IPS DF 6.9 (cell line): ENCODE measurements at places on chromosomes 12 and 14.

DNA sequence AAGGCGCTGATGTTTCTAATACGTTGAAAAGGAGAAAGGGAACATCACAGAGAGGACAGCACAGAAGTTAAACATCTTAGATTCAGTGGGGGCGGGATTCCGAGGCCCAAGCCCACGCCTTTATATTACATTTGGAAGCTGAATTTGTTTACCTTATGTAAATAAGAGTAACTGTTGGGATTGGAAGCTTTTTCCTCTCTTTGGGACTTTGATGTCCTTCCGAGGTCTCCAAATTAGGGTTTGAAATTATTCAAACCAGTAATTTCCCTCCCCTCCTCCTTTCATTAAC, 6.4 kb downstream of the FOXA1 start:
- H3K4me1 ChIP-seq: peaks cover 1% of the 10 kb centered on the region; the same call in 1 of the 2 replicates
- no peak overlapping the region; the same call in 1 of the 2 replicates for H3K4me3 ChIP-seq
- no peaks in the 10 kb centered on the region for H3K36me3 ChIP-seq
- DNase-seq: no peak
- H3K27ac ChIP-seq: no peak overlapping the region
- peaks cover 66% of the 10 kb centered on the region for H3K27me3 ChIP-seq

DNA sequence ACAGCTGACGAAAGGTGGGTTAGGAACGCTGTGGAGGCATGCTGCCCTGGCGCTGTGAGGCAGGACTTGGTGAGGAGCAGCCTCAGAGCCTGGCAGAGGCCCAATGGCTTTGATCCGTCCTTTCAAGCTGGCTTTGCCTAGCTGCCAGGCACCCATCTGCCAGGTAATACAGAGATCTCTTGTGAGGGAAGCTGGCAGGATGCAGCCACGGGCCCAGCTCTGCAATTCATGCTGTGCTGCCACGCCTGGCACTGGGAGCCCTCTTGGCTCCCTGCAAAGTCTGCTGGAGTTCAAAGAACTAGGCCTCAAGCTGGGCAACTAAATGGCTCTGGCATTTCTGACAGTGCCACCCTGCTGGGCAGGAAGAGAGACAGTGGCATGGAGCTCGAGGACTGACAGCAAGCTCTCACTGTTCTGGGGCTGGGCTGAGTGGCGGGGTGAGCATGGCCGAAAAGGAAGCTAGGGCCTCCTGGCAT, 18.7 kb downstream of the IQSEC3 start:
- no peaks in the 10 kb centered on the region for H3K27me3 ChIP-seq
- no peaks in the 10 kb centered on the region for H3K36me3 ChIP-seq
- H3K4me1 ChIP-seq: no peaks in the 10 kb centered on the region; the same call in 1 of the 2 replicates
- no peak overlapping the region for H3K4me3 ChIP-seq
- DNase-seq: no peak

GRCh38 chr12:44835641-44836379, 40.3 kb downstream of the NELL2 start:
- H3K36me3 ChIP-seq: no peaks in the 10 kb centered on the region
- H3K4me1 ChIP-seq: no peaks in the 10 kb centered on the region
- DNase-seq: no peak
- H3K27me3 ChIP-seq: no peaks in the 10 kb centered on the region
- no peak overlapping the region for H3K4me3 ChIP-seq
- H3K27ac ChIP-seq: no peak overlapping the region

DNA sequence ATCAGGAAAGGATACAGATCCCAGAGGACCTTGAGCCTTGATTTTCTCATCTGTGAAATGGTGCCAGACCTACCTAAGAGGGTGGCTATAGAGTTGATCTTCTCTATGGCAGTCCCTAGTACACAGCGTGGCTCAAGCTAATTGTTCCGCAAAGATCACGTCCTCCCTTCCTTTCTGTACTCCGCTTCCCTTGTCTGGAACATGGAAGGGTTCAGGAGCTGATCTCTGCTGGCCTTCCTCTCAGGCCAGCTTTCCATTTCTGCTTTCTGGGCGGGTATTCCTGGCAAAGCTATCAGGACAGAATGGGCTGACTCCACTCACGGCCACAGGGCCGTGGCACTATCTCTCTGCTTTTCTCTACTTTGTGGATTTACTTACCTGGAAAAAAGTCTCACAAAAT, 6.5 kb downstream of the CAMKK2 start:
- H3K4me3 ChIP-seq: no peak overlapping the region
- H3K27ac ChIP-seq: no peak overlapping the region
- no peaks in the 10 kb centered on the region; the same call in 1 of the 2 replicates for H3K4me1 ChIP-seq
- H3K36me3 ChIP-seq: no peaks in the 10 kb centered on the region; the same call in 1 of the 2 replicates
- no peaks in the 10 kb centered on the region for H3K27me3 ChIP-seq

GRCh38 chr14:35754671-35755070, 54.4 kb downstream of the RALGAPA1 start:
- no peaks in the 10 kb centered on the region for H3K27me3 ChIP-seq
- no peaks in the 10 kb centered on the region for H3K36me3 ChIP-seq
- no peak overlapping the region for H3K4me3 ChIP-seq
- DNase-seq: no peak
- H3K4me1 ChIP-seq: no peaks in the 10 kb centered on the region; the same call in 1 of the 2 replicates

- H3K4me3 ChIP-seq: no peak overlapping the region
- DNase-seq: no peak
- H3K36me3 ChIP-seq: no peaks in the 10 kb centered on the region
- no peak overlapping the region for H3K27ac ChIP-seq
- H3K27me3 ChIP-seq: no peaks in the 10 kb centered on the region
Measured at GRCh38 chr12:55060470-55060869, 40.7 kb downstream of the NEUROD4 start.

GRCh38 chr12:121955258-121956237, 37.2 kb downstream of the CFAP251 start:
- H3K4me1 ChIP-seq: peaks cover 1% of the 10 kb centered on the region; the same call in 1 of the 2 replicates
- no peaks in the 10 kb centered on the region for H3K27me3 ChIP-seq
- H3K36me3 ChIP-seq: no peaks in the 10 kb centered on the region

DNA sequence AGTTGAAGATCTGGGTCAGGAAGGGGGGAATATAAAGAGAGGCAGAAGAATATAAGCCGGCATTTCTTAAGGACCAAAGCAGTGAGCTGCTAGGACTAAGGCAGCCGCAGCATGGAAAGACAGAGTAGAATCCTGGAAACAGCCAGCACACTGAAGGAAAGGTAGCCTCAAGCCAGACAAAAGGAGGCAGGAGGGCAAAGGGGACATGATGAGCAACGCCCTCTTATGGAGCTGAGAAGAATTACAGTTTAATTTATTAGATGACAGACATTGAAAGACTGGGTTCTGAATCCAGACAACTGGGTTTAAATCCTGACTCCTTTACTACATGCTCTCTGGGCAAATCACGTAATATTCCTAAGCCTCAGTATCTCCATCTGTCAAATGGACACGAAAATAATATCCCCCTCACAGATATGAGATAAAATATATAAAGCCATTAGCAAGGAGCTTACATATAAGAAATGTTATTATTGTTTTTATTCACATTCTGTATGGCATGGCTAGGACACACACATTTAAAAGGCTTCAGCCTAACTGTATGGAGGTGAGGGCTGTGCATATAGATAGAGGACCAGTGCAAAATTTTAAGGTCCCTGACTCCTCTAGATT, 8.1 kb upstream of the PCED1B start:
- no peak overlapping the region for H3K4me3 ChIP-seq
- no peak for DNase-seq
- no peaks in the 10 kb centered on the region for H3K27me3 ChIP-seq

DNA sequence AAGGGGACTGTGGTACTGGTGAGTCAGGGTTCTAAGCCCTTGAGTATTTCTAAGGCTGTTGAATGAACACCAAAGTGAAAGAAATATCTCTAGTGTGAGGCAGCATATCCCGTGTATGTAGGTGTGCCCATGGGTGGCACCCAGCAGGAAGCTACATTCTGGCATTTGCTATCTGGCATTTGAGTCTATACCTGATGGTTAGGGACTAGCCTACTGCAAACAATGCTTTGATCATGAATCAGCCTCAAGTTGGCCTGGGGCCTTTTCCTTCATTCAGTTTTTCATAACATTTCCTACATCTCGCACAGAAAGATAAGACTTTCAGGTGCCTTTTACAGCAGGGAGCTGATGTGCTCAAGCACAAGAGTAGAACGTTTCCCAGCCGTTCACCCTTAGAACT, 85.7 kb upstream of the E2F7 start:
- H3K27ac ChIP-seq: no peak overlapping the region
- DNase-seq: no peak
- no peaks in the 10 kb centered on the region for H3K36me3 ChIP-seq

DNA sequence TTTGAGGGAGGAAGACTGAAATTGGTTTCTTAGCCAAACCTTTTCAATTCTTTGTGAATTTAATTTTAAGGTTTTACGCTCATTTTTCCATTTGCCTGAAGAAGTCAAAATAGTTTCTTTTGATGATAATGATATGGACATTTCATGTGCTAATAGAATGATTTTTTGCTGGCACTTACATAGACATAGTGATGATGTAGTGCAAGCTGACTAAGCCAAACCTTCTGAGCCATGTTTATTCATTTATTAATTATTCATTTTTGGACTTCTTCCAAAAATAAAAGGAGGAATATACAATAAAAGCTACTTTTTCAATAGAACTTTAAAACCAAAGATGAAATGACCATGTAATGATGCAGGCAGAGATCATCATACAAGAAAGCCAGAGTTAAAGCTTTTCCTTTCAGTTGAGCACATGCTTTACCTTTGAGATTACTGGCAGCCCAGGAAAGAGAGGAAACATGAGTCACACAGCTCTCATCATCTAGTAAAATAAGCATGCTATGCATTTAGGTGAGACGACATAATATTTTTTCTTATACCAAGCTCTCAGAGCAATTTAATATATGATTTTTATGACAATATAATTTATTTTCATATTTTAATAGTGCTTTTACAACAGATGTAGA, 24.8 kb downstream of the KCNA1 start:
- no peak overlapping the region for H3K27ac ChIP-seq
- H3K4me1 ChIP-seq: no peaks in the 10 kb centered on the region
- DNase-seq: no peak
- H3K36me3 ChIP-seq: no peaks in the 10 kb centered on the region
- no peaks in the 10 kb centered on the region; the same call in 1 of the 2 replicates for H3K27me3 ChIP-seq

GRCh38 chr12:41473441-41473840, 285.3 kb downstream of the PDZRN4 start:
- H3K4me1 ChIP-seq: peaks cover 5% of the 10 kb centered on the region; the same call in 1 of the 2 replicates
- H3K36me3 ChIP-seq: no peaks in the 10 kb centered on the region
- no peak overlapping the region for H3K4me3 ChIP-seq

DNA sequence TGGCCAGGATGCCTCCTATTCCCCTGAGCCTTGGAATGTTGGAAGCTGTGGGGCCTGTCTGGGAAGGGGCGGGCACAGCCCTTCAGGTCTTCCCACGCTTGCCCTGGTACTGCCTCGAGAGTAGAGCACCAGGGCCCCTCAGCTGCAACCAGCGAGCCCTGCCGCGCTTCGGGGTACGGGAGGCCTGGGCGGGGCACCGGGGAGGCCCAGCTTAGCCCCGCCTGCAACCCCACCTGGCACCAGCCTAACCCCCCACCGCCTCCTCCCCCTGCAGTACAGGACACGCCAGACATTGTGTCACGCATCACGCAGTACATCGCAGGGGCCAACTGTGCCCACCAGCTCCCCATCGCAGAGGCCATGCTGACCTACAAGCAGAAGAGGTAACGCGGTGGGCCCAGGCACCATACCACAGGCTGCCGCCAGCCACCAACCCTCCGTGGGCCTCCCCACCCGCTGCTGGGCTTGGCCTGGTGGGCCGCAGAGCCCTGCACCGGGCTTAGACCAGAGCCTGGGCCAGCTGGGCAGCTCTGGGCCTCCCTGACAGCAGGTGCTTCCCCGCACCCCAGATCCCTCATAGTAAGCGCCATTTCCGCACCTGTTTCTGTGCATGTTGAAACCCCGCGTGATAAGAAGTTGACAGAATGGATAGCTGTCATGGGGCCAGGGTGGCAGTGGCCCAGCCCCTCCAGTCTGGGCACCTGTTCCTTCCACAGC, 13.6 kb upstream of the TEX22 start:
- peaks cover 20% of the 10 kb centered on the region for H3K36me3 ChIP-seq
- no peaks in the 10 kb centered on the region for H3K27me3 ChIP-seq
- H3K27ac ChIP-seq: no peak overlapping the region

DNA sequence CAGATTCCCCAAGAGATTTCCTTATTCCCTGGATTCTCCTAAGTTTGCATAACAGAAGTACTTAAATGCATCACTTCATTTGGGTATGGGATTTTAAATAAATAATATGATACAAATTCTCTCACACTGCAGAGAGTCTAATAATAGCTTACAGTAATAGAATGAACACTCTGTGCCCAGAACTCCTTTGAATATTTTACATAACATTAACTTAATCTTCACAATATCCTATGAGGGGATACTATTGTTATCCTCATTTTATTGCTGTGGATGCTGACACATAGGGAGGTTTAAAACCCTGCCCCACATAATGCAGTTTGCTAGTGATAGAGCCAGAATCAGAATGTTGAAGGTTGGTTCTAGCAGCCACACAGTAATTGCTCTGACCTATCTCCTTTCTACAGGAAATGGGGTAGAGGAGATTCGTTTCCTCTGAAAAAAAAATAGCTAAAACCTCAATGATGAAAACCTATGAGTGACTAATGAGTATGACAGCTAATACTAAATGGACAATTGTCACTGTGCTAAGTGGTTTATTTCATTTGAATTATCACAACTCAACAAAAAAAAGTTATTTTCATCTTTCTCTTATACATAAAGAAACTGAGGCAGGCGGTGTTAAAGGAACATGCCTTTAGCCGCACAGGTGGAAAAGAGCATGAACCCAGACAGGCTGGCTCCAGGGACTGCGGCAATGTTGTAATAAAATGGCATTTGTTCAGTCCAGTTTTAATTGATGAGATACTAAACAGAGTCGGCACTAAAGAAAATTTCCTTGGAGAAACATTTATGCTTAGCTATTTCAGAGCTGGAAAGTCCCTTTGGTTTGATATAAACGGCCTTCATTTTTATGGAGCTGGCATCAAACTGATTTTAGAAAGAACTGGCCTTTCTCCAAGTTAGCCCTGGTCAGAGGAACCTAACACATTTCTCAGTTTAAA, 880.9 kb downstream of the NRXN3 start:
- H3K27ac ChIP-seq: no peak overlapping the region
- H3K27me3 ChIP-seq: no peaks in the 10 kb centered on the region
- no peak for DNase-seq
- H3K4me3 ChIP-seq: no peak overlapping the region
- no peaks in the 10 kb centered on the region for H3K36me3 ChIP-seq

- no peak overlapping the region for H3K27ac ChIP-seq
- no peaks in the 10 kb centered on the region for H3K4me1 ChIP-seq
- H3K36me3 ChIP-seq: peaks cover 66% of the 10 kb centered on the region
Measured at GRCh38 chr12:120132054-120132836, 15.7 kb upstream of the RAB35 start.

- no peaks in the 10 kb centered on the region for H3K27me3 ChIP-seq
- H3K4me1 ChIP-seq: no peaks in the 10 kb centered on the region
- DNase-seq: no peak
- H3K27ac ChIP-seq: no peak overlapping the region
Measured at GRCh38 chr12:121138284-121138683, 5.6 kb downstream of the P2RX7 start.

- no peaks in the 10 kb centered on the region for H3K36me3 ChIP-seq
- no peaks in the 10 kb centered on the region for H3K4me1 ChIP-seq
- no peak overlapping the region for H3K4me3 ChIP-seq
- H3K27ac ChIP-seq: no peak overlapping the region
- no peak for DNase-seq
- H3K27me3 ChIP-seq: no peaks in the 10 kb centered on the region
Measured at GRCh38 chr12:97167598-97167997, 260.5 kb downstream of the NEDD1 start.
